Suppressor macrophage treated with lipopolysaccharide for 4 hours (primary cell): ENCODE measurements at places on chromosomes 6 and 20.
A peak's percentile ranks its signal among the peaks of the same experiment; 100 is the strongest.

DNA sequence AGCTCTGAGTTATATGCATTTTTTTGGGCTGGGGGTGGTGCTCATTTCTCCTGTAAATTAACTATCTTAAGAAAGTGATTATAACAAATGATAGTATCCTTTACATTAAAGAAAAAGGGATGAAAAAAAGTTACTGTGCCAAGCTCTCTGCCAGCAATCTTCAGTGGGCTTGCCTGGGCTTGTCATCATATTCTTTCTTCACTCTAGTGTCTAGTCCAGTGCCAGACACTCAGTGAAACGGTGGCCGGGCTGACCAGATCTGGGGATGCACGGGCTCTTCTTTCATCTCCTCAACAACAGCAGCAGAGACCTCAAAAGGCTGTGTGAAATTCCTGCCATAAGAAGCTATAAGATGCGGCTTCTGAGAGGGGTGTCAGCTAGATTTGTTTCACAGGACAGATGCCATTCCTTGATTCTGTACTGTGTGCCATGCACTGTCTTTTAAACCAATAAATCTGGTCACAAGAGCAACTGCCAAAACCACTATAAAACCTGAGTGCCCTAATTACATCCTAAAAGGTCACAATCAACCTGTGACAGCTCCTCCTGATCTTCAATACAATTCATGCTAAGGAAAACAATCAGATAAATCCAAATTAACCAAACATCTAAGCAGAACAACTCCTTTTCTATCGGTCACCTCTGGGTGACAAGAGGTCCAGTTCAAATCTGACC is 12.1 kb downstream of the EXOC2 start:
- DNase-seq, result no peak

GRCh38 chr6:32716396-32716795 is 24.8 kb upstream of the HLA-DQA2 start:
- DNase-seq, result no peak

DNA sequence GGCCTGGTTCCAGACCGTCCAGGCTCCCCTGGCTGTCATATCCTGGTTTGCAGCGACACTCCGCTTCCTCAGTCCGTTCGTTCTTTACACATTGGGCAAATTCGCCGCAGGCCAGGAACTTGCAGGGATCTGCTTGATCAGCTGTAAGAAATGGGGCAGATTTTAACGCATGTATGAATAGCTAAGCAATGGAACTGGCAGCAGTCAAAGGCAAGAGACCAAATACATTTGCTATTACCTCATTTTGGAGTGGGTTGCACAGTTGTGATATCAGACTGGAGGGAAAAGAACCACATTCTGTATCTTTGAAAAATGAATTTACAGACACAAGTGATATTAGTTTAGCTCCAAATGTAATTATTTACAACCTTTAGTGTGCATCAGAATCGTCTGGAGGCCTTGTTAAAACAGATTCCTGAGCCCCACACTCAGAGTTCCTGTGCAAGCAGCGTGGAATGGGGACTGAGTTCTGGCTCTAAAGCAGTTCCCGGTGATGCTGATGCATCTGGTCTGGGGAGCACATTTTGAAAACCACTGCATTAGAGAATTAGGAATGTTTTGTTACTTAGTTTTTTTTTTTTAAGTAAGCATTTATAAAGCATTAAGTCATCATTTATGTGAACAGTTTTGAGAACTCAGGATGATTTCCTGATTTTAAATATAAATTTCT is 141.3 kb downstream of the IMPG1 start:
- no peak for DNase-seq

DNA sequence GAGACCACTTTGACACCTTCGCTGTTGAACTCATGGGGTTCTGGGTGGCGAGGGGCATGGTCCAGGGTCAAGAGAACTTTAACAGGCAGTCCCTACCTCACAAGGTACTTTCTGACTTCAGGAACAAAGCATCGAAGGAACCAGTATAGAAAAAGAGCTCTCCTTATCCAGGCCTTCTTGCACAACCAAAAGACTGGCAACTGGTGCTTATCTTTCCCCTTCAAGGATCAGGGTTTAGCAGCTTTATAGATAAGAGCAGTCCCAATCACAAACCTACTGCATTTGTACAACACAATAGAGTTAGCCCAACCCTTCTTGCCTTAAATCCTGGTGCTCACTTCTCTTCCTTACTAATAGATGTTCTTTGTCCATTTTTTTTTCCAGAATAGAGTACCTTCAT is 116.3 kb downstream of the SNX5 start:
- DNase-seq, result no peak

DNA sequence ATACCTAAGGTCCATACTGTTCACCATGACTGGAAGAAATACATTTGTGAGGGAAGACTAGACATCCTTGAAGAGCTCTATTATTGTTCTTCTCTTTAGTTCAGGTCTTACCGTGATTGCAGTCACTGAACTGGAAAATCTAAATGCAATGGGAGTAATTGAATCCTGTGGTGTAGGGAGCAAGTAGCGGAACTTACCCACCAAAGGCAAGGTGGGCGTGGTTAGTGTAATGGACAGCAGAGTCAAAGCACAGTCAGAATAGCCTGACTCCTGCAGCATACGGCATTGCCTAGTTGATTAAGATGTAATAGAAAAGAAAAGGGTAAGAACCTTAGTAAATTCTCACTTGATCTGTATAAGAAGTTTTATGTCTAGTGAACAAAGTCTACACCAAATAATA is 679.7 kb upstream of the EPHA7 start:
- DNase-seq, result no peak

GRCh38 chr6:154350293-154350692 is 6.3 kb downstream of the IPCEF1 start:
- DNase-seq, result no peak

DNA sequence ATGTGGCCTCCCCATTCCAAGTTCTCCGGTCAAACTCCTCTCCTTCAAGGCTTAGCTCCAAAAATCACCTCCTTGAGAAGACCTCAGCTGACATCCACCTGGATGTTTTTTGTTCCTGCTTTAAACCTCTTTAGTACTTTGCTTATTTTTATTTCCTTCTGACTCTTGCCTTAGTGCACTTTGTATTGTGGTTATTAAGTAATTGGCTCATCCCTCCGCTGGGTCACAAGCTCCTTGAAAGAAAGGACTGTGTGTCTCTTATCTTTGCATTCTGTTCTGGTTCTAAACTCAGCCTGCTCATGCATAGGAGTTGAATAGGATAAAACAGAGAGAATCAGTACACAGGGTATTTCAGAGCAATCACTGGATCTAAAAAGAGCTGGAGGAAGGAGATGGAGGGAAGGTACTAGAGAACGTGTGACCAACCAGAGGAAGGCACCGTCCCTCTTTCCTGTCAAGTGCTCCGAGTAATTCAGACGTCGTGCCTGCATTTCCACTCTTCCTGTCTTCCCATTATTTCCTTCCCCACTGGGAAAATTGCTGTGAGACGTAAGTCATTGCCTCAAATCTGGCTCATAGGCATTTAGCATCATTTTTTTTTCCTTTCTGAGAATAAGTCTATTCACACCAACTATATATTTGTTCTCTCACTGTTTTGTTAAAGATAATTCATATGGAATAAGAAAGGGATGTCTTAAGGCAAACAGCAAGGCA is 59.7 kb upstream of the GLP1R start:
- no peak for DNase-seq

- peak; percentile 59 for DNase-seq
Observed at GRCh38 chr20:59515013-59515905, 89.1 kb upstream of the PHACTR3 start.

DNA sequence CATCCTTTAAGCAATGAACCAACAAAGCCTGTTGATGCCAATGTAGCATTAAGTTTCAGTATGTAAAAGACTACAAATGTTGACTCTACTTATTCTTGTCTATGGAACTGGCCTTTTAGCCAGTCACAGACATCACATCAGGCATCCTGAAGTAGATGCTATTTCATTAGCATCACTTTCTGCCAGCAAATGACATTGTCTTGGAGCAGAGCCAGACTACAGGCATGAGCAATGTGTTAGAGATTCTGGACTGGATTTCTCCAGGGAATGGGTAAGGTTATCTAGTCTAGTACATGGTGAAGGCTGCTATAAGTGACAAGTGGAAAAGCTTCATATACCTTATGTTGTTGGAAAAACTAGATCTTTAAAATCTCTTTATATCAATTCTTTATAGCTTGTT is 142.9 kb downstream of the ADGRB3 start:
- no peak for DNase-seq

- no peak for DNase-seq
Observed at GRCh38 chr6:166658115-166658791, 31.2 kb upstream of the RPS6KA2 start.

DNA sequence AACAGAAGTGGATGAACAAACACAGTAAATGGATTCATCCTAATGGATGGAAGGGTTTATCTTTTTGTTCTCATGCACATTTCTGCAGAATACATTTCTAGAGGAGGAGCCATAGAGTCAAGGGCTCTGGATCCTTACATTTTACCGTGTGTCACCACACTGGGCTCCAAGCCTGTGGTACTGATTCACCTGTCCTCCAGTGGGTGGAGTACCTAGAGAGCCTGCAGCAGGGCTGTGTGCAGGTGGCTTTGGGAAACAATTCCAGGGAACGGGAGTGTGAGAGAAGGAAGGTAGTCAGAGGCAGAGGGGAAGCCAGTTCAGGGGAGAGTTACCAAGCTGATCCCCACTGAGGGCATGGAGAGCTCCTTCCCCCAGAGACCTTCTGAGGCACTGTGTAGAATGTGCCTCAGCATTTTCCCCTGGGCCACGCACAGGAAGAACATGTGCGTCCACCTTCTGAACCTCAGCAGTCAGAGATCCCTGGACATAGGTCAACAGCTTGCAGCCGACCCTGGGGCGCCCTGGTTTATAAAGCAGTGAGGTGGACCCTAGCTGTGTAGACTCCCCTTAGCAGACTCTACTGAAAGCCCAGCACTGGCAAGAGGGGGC is 85.3 kb upstream of the SLC22A23 start:
- no peak for DNase-seq

DNA sequence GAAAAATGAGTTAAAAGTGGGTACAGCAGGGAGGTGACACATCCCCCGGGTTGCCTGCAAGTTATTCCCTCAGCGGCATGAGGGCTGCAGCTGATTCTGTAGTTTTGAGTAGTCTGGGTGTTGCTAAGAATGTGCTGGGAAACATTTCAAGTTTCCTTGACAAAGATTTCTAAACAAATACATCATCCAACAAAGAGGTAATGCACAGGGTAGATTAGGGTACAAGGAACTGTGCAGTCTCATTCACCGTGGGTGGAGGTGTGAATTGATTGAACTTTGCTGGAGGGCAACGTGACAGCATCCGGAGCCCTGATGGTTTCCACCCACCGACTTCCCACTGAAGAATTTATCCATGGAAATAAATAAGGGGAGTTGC is 21.8 kb downstream of the CASS4 start:
- DNase-seq, result no peak

DNA sequence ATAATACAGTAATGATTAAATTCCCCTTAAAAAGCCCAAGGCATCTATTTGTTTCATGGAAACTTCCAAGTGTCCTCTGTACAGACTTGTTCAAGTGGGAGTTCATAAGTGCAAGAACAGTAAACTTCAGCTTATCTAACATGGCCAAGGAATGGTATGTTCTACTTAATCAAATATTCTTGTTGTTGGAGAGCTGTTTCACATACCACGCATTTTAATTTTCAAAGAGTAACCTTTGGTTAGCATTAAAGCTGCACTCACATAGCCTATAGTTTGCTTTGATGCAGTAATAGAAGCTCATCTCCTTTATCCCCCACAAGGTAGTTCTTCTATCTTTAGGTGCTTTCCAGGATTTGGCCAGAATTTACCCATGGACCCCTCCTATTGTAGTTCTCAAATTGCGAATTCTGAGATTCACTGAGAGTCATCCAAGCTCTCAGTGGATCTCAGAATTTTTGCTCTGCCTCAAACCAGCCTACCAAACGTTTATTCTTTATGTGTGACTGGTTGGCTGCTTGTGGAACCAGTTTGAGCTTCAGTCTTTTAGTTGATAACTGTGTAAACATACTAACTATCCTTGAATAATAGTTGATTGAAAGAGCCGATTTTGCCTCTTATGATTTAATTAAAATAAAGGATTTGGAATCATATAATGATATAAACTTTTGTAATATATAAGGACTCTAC is 668.0 kb upstream of the FLRT3 start:
- DNase-seq, result no peak

DNA sequence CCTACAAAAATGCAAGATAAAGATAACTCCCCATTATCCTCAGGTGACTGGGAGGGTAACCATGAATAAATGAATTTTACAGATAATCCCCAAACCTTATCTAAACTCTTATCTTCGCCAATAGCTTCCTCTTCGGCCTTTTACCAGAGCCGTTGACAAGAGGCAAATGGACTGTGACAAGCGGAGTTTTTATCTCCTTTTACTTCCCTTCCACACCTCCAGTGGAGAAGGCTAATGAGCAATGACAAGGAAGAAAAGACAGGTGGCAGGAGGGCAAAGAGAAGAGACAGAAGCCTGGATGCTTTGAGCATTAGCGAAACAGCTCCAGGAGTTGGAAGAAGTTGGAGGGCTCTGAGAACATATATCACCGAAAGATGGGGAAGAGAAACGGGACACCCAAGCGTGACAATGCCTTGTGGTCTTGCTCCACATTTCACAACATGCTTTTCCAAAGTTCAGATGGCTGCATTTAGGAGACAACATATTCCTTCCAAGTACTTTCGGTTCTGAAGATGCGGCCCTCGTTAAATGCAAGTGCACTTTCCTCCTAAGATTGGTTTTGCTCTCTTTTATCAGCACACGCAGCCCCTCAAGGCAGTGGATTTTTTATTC is 69.2 kb downstream of the PRDM1 start:
- DNase-seq, result peak; percentile 90

GRCh38 chr6:154485815-154486214 is 24.7 kb downstream of the CNKSR3 start:
- DNase-seq, result no peak

DNA sequence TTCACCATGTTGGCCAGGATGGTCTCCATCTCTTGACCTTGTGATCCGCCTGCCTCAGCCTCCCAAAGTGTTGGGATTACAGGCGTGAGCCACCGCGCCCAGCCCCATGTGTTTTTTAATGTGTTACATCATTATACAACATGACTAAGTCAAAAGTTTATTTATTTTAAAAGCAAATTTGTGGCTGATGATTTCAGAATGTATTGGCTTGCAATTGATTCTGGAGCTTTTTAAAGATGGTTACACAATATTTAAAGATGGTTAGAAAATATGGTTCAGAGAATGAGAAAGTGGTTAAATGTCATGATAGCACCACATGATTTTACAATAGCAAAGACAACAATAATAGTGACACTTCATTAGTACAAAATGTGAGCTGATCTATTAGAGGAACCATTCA is 80.5 kb downstream of the SASH1 start:
- no peak for DNase-seq

- DNase-seq, result peak; percentile 85
Observed at GRCh38 chr6:35343092-35343834, 905 bp downstream of the PPARD start.
